ENCODE measurements at places on chromosomes 2 and 18.

- DNase-seq, result no peak
Measured at GRCh38 chr2:239139101-239139500, 261.7 kb downstream of the HDAC4 start.

DNA sequence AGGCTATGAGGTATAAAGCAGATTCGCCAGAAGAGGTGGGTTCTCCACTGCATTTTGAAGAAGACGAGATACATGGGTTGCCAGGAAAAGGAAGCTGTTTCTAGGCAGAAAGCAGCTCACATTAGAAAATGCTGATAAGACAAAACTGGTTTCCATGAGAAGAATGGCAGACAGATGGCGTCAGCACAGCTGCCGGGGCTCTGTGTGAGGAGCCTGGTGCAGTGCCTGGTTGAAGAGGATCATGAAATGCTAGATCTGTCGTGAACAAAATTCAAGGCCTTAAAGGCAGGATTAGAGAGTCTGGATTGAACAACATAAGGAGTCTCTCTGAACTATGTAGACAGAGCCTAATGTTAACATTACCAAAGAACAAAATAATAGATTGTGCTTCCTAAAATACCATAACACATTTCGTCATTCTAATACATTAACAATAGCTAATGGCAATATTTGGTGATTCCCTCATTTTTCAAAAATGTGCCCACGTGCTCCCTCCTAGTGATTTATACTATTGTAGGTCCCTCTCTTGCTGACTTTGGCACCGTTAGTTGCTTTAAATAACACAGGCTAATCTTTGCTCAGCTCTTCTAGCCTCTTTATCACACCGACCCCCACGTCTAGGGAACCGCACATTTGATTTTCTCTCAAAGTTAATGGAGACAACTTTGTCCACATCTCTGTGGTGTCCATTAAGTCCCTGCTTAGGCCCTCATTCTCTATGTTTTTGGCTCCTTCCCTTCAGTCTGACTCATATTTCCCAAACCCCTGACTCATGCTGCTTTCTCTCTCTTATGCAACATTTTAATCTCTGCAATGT, 38.2 kb downstream of the EFEMP1 start:
- no peak for DNase-seq

GRCh38 chr2:188024811-188025210, 266.9 kb upstream of the GULP1 start:
- DNase-seq, result no peak

GRCh38 chr2:27247893-27248292, 15.0 kb downstream of the SLC30A3 start:
- DNase-seq, result no peak

- no peak for DNase-seq
Measured at GRCh38 chr18:47334966-47335365, 83.5 kb upstream of the SKOR2 start.

GRCh38 chr2:141959941-141960340, 170.9 kb downstream of the LRP1B start:
- DNase-seq, result no peak

DNA sequence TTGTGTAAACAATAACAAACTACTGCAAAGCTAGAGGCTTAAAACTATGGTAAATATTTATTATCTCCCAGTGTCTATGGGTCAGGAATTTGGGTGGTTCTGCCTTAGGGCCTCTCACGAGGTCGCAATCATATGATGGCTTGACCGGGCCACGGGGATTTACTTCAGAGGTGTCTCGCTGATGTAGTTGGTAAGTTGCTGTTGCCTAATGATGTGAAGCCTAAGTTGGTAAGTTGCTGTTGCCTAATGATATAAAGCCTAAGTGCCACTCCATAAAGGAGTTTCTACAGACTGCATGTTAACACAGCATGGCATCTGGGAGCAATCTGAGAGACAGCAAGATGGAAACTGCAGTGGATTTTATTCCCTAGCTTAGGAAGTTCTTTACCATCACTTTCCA, 35.8 kb downstream of the FMNL2 start:
- DNase-seq, result no peak

- DNase-seq, result no peak
Measured at GRCh38 chr2:109345653-109346480, 216.9 kb downstream of the SH3RF3 start.

GRCh38 chr18:710418-711300, 1.8 kb downstream of the ENOSF1 start:
- DNase-seq, result no peak

DNA sequence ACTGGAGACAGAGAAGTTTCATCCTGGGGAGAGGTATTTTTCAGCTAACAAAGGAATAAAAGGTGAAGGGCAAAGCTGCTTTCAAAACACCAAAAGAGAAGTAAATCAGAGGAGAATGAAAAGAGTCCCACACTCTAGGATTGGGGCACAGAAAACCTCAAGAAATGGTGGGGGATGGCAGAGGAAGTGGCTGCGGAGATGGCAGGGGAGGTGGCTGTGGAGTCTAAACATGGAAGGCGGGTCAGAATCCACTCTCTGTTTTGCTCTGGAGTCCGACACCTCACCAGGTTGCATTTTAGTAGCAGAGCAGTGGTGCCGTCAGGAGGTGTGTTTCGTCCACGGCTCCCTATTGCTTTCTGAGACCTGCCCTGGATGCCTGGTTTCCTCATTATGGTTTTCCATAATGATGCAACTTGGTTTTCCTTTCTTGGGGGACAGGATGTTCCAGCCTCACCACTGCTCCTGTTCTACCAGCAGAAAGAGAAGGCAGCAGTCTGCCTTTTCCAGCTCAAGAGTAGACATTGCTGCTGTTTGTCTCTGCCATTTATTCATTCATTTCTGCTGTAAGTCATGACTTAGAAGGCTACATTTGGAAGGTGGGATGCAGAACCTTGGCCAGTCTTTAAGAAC, 188.7 kb downstream of the ANKRD44 start:
- DNase-seq, result no peak

DNA sequence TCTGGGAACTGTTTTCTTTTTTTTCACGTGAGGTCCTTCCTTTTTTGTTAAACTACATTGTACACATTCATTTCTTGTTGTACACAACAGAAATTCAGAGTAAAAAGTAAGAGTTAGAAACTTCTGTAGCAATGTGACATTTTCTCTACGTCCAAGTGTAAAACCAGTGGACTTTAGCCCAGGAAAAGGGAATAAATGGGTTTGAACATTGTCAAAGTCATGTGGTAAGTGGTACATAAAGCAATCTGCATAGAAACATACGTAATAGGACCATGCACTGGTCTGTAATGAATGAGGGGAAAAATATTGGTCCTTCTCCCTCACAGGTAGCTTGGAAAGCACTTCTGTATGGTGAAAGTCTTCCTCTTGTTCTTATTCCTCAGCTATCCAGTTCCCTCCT, 421.4 kb downstream of the SETBP1 start:
- no peak for DNase-seq

DNA sequence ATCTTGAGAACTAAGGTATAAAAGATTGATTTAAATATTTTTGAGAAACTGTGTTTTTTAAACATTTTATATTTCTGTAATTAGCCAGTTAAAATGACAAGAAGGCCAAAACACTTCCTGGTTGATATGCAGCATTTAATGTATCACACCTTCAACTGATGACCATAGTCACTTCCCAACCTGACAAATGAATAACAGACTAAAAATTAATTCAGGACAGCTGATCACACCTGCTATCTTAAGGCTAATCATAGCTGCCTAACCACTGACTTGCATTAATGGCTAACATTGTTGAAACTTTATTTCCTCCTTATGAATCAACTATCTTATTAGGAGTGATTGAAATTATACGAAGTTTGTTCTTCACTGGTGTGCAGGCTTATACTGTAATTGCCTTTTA, 125.8 kb upstream of the MSTN start:
- no peak for DNase-seq

- DNase-seq, result no peak
Measured at GRCh38 chr2:120814352-120814751, 78.7 kb downstream of the GLI2 start.

- no peak for DNase-seq
Measured at GRCh38 chr2:220227266-220227920, 600.0 kb downstream of the SLC4A3 start.

DNA sequence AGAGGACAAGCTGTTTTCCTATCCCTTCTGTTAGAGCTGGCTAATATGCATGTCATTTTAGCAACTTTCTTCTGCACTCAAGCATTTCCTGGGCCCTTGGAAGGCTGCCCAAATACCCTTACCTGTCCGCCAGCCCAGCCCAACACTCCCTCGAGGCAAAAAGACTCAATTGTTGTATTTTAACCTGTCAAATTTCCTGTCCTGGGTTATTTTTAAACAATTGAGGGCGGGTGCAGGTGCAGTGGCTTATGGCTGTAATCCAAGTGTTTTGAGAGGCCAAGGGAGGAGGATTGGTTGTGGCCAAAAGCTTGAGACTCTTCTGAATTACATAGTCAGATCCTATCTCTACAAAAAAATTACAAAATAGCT, 125.0 kb upstream of the ARHGAP28 start:
- no peak for DNase-seq

GRCh38 chr2:23520256-23520655, 135.3 kb downstream of the KLHL29 start:
- no peak for DNase-seq

DNA sequence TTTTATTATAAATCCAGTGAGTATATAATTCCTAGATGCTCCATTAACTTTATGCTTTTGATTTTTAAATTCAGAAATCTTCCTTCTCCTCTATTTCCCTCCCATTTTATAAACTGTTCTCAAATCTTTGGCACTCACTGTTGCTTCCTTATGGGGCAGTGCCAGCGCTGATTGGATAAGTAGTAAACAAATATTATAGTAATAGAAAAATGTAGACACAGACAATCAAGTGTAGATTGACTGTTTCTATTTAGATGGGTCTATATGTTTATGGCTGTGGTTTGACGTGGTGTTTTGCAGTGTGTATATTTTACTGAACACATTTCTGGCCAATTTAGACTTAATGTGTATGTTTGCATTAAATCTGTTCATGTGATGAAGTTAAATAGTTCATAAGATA, 36.6 kb downstream of the LYPD6B start:
- no peak for DNase-seq

DNA sequence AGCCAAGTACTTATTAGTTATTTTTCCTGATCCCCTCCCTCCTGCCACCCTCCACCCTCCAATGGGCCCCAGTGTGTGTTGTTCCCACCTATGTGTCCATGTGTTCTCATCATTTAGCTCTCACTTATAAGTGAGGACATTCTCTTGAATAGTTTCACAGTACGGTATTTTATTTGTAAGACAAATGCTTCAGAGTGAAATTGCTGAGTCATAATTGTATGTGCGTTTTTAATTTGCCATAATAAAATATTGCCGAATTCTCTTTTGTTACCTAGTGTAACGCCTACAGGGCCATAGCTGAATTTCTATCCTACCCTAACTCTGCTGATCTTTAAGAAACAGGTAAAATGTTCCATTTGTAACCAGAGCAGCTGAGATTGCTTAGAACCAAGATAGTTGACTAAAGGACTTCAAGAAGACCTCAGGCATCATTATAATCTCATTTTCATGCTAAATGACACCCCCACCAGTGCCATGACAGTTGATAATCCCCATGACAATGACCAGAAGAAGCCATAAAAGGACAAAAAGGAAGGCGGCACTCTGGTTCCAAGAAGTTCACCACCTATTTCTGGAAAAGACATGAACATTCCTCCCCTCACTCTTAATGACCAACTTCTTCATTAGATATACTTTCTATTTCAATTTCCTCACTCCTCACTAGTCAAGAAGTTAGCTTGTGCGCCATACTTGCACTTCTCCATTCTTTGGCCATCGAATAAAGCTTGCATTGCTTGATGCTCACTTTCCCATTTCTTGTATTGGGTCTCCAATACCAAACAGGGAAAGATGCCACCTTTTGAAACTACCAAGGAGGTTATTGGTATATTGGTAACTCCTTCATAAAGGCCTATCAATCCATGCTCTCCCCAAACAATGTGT, 18.4 kb downstream of the SCN9A start:
- no peak for DNase-seq

- DNase-seq, result no peak
Measured at GRCh38 chr2:187034434-187034833, 185.5 kb upstream of the ZSWIM2 start.

DNA sequence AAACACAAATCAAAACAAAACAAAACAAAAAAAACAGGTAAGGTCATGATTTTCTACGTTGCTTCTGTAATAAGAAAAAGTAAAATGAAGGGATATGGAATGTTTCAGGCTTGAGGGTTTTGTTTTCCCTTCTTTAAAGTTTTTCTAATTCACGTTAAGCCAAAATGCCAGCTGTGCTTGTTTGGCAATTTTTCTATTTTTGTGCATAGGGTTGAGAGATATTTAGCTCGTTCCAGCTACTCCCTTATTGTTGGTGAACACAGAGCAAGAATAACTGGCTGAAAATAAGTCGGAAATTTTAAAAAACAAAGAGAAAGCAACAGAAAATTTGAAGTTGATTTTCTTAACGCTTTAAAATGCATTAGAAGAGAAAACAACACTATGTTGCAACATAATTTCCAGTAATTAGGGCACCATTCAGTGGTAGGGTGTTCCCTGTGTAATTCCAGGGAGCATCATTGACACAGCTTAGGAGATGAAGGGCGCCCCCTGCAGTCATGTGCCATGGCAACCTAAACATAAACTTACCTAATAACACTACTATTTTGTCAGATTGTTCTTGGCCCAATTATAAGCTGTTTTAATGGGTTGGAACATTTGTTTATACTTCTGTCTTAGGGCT, 99.5 kb downstream of the DTNA start:
- peak; percentile 63 for DNase-seq

- DNase-seq, result no peak
Measured at GRCh38 chr2:236875906-236876505, 209.7 kb upstream of the COPS8 start.

- no peak for DNase-seq
Measured at GRCh38 chr2:82657106-82657505, 1802.0 kb downstream of the SUCLG1 start.

DNA sequence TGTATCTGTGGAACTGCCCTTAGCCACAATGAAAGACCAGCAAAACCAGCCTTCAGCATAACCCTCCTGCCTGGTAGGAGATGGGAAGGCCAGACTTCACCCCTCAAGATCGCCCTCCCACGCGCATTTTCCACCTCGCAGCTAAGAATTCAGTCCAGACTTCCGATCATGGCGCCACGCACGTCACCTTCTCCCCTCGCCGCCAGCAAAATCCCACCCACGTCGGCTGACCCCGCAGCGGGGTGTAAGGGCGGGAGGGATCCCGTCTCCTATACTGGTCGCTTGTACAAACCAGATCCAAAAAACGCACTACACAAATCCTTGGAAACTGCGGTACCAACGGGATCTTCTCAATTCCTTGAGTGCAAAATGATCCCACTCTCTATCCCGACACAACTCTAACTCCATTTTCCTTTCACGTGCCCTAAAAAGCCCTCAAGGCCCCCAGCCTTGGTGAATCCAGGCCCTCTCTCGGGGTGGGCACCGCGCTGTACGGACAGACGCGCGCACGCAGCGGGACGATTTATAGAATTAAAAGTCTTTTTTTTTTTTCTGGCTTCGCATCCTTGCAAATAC, 1.0 kb upstream of the BMPR2 start:
- DNase-seq, result peak; percentile 64

GRCh38 chr18:41655074-41655473, 300.0 kb upstream of the PIK3C3 start:
- no peak for DNase-seq

DNA sequence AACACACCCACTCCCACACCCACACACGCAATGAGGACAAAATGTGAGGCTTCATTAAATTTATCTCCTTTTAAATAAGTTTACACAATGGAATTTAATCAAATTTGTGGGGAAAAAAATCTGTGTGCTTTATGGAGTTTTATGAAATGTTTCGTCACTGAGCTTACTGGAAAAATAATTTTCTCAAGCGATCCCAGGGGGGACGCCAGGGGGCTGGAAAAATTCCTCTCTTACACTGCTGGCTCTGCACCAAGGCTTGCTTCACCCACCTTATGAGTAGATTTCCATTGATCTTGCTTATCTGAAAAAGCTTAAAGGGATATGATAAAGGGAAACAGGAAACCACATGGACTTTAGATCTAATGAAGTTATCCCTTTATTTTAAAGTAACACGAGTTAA, 95.5 kb downstream of the CABYR start:
- no peak for DNase-seq

Data from H9 (cell line).